ENCODE measurements at places on chromosomes 16 and 17.

GRCh38 chr16:4103745-4104144 is 12.5 kb downstream of the ADCY9 start:
- DNase-seq, result no peak

- DNase-seq, result no peak
Measured at GRCh38 chr16:21685034-21685455, 21.3 kb downstream of the OTOA start.

DNA sequence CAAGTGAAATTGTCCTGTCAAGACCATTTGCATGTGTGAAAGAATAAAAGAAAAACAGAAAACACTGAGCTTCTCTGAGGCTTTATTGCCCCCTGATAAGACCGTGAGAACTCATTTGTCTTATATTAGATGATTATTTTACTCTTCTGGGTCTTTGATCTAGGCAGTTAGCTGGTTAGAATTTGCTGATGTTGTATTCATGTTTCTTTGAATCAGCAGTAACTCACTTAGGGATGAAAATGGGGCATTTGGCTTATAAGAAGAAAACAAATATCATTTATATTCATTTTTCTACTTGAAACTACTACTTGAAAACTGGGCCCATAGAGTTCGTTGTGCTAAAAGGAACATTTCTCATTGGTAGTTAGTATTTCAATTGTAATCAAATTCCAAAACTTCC is 93.1 kb upstream of the RBFOX1 start:
- DNase-seq, result no peak

- DNase-seq, result no peak
Measured at GRCh38 chr16:1491327-1491726, 1.8 kb upstream of the TELO2 start.

DNA sequence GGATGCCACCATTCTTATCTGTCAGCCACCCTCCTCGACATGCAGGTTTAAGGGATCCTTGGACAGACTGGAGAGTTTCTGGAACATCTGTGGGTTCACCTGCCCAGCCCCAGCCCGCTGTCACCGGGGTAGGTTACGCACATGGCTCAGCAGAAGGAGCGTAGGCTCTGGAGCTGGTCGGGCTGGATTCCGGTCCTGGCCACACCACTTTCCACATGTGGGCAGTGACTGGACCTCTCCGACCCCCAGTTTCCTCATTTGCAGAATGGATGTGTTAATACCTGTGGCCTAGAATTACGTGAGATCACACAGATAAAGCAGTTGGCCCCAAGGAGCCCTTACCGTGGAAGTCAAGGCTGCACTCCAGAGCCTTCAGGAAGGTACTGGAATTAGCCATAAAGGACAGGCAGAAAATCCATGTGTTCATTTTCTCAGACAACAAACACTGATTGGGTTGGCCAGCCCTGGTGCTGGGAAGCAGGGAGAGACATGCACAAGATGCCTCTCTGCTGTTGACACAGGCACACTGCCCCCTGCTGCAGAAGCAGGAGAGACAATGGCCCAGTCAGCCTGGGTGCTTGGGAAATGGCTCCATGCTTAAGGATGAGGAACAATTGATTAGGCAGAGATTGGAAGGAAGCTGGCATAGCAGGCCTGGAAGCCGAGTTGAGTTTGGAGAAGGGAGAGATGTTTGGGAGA is 58.8 kb downstream of the SF3B3 start:
- no peak for DNase-seq

All from posterior cingulate gyrus (tissue), 11 donors.